MV-4-11 (cell line): ENCODE measurements at places on chromosomes 16 and 17.
A peak's percentile ranks its signal among the peaks of the same experiment; 100 is the strongest.

DNA sequence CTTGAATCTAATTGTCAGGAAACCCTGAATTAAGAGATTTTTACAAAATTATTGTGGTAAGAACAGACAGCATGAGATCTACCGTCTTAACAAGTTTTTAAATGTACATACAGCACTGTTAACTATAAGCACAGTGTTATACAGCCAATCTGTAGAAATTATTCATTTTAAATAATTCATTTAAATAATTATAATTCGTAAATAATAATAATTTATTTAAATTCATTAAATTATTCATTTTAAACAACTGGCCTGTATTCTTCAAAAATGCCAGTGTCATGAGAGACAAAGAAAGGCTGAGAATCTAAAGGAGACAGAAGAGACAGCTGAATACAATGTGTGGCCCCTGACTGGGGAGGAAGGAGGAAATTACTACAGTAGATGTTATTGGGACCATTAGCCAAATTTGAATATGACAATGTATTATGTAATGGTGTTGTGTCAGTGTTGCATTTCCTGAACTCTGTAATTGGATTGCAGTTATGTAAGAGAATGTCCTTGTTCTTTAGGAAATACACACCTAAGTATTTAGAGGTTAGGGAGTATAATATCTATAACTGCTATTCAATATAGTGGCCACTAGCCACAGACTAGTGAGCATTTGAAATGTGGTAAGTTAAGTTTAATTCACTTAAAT lies 2.3 kb downstream of the RSAD1 start:
- DNase-seq = peak; percentile 31

- no peak for DNase-seq
Measured at GRCh38 chr16:71367241-71367976, 8.9 kb downstream of the CALB2 start.

DNA sequence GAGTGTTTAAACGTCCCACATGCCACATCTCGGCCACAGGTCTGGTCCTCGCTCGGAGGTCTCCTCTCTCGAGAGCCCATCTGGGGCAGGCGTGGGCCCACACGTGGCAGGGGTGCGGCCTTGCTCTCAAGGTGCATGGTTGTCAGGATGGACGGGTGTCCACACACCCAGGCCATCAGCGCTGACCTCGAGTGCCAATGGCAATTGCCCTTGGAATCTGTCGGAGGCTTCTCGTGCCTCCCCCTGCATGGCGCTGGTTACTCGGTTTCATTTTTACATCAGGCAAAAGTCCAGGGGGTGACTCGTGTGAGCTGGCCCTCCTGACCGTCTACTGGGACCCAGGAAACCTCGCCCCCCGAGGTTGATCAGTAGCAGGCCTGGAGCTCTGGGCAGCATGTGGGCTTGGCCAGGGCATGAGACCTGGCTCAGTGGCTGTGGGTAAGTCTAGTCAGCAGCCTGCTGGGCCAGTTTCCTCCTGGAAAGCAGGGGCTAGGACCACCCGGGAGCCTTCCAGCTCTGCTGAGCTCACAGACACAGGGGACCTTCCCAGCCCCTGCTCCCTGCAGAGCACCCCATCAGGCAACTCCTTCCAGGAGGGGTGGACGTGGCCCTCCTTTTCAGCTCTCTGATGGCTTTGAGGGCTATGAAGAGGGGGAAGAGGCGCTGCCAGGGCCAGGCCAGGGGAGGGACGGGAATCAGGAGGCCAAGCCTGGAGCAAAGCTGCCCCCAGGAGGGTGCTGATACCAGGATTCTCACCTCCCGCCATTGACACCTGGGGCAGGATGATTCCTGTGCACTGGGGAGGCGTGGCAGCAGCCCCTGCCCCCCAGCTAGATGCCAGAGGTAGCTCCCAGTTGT lies 3.7 kb upstream of the ZNF469 start:
- DNase-seq = no peak

DNA sequence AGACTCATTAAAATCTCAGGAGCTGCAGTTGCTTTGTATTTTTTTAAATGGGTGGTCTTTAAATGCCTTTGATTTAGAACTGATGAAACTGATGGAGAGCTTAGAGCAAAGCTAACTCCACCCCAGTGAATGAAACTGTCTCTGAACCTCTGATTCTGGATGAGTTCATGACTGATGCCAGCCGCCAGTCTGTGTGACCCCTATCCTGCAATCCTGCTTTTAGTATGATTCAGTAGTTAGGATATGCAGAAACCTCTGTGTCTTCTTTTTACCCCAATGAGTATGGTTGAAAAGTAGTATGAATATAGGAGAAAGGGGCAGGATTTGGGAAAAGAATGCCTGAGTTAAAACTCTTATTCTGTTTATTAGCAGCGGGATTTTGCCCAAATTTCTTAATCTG lies 12.3 kb upstream of the SALL1 start:
- no peak for DNase-seq

DNA sequence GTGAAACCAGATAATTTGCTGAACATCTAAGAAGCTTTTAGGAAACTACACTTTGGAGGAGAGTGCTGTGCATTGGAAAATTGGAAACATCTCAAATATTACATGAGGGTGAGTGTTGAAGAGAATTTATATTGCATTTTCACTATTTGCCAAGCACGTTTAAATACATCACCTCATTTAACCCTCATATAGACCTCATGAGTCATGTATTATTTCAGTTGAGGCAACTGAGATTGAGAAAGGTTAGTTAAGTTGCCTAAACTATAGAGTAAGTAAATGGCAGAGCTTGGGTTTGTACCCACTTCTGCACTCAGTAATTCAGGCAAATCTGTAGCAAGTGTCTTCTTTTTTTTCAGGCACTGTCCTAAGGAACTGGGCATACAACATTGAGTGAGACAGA lies 3.7 kb upstream of the NLK start:
- DNase-seq = no peak

DNA sequence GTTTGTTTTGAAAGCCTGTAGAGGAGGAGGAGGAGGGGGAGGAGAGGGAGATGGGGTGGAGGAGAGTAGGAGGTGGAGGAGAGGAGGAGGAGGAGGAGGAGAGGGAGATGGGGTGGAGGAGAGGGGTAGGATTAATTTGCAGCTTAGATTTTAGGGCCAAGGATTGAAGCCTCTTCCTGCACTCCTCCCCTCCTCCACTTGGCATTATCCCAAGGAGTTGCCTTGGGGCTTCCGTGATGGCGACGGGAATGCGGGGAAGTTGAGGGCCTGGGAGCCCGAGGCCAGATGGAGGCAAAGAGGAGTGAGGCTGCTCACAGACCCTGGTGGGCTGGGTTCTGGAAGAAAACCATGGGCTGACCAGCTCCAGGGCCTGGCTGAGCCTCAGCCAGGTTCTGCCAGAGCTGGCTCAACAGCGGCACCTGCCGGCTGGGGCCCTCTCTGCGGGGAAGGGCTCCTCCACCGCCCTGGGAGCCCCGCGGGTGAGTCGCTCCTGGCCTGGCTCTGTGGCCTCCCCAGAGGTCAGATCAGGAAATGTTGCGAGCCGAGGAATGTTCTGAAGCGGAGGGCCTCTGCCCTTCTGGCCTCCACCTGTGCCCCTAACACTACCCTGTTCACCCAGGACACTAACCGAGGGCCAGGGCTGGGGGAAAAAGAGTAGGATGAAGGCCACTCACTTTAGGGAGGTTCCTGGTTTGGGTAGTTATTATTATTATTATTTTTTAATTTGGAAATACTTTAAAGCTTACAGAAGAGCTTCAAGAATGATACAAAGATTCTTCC lies 23.9 kb upstream of the FMNL1 start:
- DNase-seq = peak; percentile 74

GRCh38 chr17:58248955-58249269 lies 10.5 kb downstream of the LPO start:
- no peak for DNase-seq

DNA sequence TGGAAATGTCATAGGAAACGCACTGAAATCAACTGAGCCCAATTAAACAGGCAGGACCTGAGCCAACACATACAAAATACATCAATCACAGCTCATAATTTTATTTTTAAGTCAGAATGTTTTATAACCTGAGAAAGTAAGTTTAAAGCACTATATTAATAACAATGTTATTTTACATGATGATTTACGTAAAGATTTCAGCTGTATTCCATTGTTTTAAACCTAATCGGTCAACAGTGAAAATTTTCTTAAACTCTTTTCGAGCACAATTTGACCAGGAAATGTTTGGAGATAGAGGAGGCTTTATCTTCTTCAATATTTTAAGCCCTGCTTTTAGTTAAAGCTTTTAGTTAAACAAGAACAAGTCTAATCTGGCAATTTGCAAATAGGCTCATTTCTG lies 201.8 kb upstream of the TOX3 start:
- DNase-seq = no peak

GRCh38 chr16:15054357-15055140 lies 1.3 kb downstream of the NTAN1 start:
- no peak for DNase-seq

- no peak for DNase-seq
Measured at GRCh38 chr17:72457712-72458111, 336.9 kb downstream of the SOX9 start.

DNA sequence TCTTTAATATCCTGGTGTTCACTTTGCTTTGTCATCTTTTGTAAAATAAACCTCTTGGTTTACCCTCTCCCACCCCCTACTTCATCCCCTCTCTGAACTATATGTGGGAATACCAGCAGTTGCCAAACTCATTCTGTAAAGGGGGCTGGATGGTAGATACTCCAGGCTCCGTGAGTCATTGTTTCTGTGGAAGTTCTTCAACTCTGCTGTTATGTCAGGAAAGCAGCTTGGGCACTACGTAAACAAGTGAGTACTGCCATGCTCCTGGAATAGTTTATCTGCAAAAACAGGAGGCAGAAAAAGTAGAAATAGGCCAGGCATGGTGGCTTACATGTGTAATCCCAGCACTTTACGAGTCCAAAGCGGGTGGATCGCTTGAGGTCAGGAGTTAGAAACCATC lies 17.6 kb downstream of the MVP start:
- no peak for DNase-seq

- DNase-seq = peak; percentile 31
Measured at GRCh38 chr16:88472637-88473205, 19.6 kb downstream of the ZFPM1 start.

- DNase-seq = no peak
Measured at GRCh38 chr17:42421507-42422338, 1.3 kb downstream of the CAVIN1 start.

GRCh38 chr16:72036098-72036497 lies 18.2 kb upstream of the HP start:
- DNase-seq = no peak

- DNase-seq = no peak
Measured at GRCh38 chr17:8558144-8558543, 72.4 kb downstream of the MYH10 start.
